ENCODE measurements at places on chromosomes 5 and 9.

DNA sequence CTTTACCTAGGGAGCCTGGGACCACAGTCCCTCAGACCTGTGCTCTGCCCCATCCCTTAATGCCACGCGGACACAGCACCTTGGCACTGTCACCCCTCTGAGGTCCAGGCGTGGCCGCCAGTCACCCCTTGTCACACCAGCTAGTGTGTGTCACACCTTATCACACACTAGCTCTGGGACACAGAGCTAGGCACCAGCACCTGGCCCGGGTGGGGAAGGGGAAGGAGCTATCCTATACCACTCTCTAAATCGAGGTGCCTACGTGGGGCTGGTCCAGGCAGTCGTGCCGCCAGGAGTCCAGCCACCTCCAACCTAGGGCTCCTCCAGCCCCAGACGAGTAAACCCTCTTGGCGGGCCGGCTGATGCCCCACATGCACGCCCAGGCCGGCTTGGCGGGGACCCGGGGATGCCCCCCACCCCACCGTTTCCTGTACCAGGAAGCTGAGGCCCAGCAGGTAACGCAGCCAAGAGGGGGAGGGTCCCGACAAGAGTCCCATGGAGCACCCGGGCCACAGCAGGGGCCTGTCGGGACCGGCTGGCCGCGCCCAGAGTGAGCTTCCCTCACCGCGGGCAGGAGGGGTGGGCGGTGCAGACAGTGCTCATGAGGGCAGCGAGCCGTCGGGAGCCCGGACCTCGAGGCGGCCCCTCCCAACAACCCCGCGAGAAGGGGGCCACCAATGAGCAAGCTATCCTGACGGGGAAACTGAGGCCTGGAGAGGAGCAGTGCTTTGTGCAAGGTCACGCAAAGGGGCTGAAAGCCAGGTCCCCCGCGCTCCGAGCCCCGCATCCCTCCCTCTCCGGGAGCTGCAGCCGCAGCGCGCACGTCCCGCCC lies 550 bp downstream of the CORO2A start:
- peak; percentile 70 for DNase-seq

DNA sequence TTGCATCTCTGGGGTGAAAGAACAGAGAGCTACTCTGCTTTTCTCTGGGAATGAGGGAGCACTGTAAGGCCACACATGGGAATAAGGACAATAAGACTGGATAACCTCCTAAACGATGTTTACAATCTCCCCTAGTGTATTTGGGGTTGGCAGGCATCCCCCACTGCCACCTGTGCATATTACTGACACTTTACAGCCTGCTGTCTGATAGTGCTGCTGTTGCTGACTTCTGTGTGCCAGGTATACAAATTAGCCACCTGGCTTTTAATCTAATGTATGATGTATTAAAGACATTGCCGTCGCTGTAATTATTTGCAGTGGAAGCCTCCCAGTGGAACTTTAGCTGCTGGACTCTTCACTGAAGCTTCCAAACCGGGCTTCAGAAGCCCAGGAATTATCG lies 4.4 kb upstream of the SHISAL2B start:
- no peak for DNase-seq

DNA sequence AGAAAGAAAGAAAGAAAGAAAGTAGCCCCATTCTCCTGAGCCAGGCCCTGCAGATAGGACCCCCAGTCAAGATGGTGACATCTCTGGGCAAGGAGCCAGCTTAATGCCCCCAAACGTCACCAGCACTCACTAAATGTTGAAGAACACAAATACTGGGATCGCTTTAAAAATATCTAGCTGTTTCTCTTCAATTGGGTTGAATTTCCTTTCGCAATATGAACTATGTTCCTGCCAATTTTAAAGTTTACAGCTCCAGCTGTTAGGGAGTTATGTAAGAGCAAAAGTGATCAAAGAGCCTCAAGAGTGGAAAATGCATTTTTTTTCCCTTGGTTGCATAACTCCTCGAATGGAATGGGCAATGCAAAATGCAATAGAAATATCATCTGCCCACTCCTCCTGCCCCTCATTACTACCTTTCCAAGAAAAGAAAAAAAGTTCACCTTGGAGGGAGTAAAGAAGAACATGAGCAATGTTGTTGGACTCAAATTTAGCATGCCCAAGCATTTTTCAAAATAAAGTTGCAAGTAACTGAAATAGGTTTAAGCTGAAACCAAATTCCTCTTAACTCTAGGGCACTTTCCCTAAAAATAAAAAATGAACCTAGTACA lies 244.2 kb upstream of the PIK3R1 start:
- DNase-seq, result no peak

DNA sequence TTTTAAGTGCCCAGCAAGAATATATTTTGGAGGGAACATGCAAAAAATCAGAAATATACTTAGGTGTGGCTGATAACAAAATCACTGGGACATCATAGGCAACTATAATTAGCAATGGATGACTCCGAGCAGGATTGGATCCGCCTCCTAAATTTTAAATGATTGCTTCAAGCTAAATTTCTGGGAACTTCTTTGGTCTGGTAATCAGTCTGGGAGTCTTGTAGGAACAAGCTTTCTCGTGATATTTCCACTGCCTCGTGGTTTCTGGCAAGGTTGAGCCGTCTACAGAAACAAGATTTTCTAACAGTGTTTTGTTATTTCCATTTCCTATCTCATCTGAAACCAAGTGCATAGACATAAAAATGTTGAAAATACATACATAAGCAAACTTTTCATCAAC lies 232.6 kb downstream of the BNC2 start:
- no peak for DNase-seq

DNA sequence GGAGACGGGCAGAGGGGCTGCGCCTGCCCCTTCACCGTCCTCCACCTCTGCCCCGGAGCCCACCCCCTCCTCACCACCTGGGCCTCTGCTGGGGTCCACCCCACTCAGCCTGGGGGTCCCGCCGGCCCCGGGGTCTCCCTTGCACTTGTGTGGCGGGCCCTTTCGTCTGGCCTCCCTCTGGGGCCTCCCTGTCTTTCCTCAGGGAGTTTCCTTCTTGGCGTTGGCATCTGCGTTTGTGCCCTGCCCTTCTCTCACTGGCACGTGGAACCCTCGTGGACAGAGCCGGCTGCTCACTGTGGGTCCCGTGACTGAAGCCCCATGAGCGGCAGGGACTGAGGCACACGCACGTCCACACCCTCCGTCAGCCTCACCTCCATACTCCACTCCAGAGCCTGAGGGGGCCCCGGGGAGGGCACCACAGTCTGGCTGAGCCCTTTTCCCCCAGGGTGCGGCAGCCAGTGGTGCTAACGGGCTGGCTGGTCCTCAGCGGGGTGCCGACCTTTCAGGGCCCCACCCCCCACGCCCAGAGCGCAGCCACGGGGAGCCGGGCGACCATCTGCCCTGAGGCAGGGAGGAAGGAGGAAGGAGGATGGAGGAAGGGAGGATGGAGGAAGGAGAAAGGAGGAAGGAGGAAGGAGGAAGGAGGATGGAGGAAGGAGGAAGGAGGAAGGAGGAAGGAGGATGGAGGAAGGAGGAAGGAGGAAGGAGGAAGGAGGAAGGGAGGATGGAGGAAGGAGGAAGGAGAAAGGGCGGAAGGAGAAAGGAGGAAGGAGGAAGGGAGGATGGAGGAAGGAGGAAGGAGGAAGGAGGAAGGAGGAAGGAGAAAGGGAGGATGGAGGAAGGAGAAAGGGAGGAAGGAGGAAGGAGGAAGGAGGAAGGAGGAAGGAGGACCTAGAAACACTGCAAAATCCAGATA lies 53.0 kb upstream of the NRARP start:
- no peak for DNase-seq

DNA sequence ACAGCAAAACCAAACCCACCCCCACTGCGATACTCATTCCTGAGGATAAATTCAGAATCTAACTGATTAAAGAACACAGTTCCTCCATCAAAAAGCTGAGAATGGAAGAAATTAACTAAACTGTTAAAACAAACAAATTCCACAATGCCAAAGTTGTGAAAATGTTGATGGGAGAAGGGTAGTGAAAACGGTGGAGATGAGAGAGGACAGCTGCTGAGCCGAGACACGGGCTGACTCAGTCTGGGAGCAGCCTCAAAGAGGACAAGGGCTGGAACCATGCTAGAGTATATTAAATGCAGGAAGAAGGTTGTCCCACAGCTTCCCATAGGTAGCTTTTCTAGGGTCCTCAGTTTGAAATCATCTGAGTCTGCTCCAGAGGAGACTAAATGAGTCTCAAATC lies 14.3 kb downstream of the ADAMTS12 start:
- DNase-seq, result no peak

DNA sequence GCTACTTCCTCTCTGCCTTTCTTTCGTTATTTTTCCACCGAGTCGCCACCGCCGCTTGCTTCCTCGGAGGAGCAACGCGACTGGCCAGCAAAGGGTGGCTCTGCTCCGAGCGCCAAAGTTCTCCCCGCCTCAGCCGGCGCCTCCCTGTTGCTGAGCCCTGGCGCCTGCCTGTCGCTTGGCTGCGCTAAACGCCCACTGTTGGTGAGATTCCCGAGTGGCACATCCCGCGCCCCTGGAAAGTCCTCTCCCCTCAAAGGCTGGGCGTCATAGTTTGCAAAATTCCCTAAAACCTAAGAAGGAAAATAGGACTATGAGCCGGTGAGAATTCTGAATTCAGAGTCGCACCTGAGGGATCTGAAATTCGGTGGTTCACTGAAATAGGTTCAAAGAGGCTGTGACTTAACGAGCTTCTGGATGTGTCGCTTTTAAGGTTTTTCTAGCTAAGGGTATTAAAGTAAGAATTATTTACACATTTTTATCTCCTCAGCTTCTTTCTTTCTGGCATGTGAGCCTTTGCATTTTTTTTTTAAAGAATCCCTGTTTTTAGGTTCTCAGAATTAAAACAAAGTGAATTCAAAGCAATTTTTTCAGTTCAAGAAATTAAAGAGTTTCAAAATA lies at the start of gene GRIN3A:
TSS of gene GRIN3A (minus strand) at position 82 of the 618 bp plus-strand sequence. CDS start 668 bp downstream, outside the sequence.
- no peak for DNase-seq

GRCh38 chr9:70502690-70503089 lies 88.2 kb upstream of the KLF9 start:
- no peak for DNase-seq

DNA sequence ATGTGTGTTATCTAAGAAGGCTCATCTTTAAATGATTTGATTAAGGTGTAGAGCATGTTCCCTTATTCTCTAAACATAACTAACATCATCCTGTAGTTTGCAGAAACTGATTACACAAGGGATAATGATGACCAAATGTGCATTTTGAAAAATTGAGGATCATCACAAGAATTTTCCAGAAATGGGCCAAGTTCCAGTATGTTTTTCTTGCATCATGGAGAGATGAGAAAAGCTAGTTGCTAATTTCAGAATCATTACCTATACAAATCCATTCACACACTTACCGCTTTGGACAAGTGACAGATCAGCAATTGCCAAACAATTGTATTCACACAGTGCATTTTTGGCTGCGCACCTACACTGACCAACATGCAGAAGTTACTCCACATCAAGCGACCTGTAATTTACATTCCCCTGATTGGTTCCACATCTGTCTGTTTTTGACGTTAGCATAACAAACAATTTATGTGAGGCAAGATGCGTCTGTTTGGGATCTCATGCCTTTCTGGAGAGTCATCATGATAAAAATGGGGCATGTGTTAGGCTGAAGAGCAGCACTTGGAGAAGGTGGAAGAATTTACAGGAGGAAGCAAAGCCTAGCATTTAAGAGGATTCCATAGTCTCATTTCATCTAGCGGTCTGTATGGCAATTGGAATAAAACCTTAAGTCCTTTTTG lies 2.8 kb upstream of the BNC2 start:
- DNase-seq, result no peak
